ENCODE measurements at places on chromosomes 4 and X.

DNA sequence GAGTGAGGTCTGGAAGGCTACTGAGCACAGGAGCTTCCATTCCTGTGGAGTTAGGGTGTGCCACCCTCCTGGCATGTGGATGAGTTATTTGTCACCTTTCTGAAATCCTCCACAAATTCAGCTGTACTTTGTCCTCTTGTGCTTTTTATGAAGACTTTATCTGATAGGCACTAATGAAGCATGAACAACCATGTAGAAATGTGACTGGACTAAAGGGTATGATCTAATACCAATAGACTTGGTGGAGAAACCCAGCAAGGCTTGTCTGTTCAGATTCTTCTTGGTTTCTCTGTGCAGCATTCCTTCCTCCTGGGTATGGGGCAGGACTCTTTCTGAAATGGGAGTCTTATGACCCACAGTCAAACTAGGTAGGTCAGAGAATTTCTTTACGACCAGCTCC, 9.6 kb downstream of the NBDY start:
- no peak for DNase-seq

GRCh38 chr4:24056289-24056688, 166.4 kb upstream of the PPARGC1A start:
- DNase-seq: no peak

DNA sequence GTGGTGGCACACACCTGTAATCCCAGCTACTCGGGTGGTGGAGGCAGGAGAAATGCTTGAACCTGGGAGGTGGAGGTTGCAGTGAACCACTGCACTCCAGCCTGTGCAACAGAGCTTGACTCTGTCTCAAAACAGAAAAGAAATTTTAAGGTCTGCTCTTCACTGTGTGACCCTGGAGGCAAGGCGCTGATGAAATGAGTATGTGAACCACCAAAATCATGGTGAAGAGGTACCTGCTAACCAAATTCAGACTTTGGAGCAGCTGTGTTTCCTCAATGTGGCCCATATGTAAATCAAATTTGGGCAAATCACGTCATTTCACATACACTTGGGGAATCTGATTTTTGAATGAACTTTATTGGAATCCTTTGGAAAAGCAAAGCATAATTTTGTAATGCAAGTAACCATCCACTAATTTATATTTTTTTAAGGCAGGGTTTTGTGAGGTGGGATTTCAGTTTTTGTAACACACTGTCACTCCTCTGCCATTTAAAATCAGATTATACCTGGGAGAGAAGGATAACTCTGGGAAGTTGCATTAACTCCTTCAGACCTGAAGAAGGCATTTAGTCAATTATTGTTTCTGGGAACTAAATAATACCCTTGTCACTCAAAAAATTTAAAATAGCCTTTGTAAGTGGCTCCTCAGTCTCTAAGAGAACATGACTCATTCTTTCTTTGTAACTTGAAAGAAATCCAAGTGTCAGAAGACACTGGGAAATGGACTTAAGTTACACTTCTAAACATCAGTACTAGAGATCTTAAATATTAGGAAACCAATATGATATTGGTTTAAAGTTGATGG, 24.0 kb downstream of the DOCK11 start:
- DNase-seq: no peak

GRCh38 chr4:167419468-167420140, 185.3 kb upstream of the SPOCK3 start:
- DNase-seq: no peak
